ENCODE measurements at places on chromosomes 7 and 10.

GRCh38 chr7:36591636-36592035 is 132.7 kb downstream of the AOAH start:
- no peak for DNase-seq

DNA sequence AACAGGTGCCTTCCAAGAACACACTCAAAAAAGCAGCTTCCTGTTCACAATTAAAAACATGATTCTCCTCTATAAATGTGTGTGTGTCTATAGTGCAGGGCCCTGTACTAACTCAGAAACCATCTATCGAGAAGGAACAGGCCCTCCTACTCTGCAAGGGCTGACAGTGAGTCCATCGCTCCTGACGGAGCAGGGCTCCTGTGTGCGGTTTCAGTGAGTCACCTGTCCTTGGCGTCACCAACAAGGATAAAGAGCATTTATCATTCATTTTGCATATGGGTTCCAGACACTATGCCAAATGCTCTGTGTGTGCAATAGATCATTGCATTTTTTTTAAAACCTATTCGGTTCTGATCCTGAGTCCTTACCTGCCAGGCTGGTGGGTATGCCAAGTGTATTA is 63.7 kb downstream of the TACC2 start:
- no peak for DNase-seq

- no peak for DNase-seq
These were observed 13.5 kb downstream of the SLK start for GRCh38 chr10:103980288-103980906.

GRCh38 chr7:15209429-15209828 is 306.9 kb upstream of the DGKB start:
- no peak for DNase-seq

GRCh38 chr10:85402541-85402940 is 964.1 kb downstream of the GRID1 start:
- DNase-seq, result no peak

GRCh38 chr10:61487506-61487905 is 34.3 kb upstream of the TMEM26 start:
- DNase-seq, result no peak

Measured in amniotic stem cell (primary cell).